ENCODE measurements at places on chromosomes 11 and 22.

GRCh38 chr11:62477927-62478326, 59.1 kb downstream of the SCGB1A1 start:
- DNase-seq = no peak

- no peak for DNase-seq
Measured at GRCh38 chr11:58564231-58564630, 11.4 kb downstream of the LPXN start.

DNA sequence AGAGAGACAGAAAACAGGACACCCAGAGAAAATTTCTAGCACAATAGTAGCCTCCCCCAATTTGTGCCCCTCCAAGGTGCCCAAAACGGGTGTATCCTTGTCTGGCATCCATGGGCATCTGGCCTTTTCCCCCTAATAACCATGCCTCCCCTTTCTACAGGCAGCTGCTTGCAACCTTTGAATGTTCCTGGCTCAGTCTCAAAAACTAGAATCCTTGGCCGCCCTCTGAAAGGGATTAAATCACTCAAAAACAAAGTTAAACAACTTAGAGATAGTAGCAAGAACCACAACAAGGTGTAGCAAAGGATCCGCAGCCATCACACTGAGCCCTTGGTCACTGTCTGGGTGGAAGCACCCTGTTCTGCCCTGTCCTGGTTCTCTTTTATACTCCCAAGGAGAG, 105.6 kb downstream of the MN1 start:
- DNase-seq = no peak

DNA sequence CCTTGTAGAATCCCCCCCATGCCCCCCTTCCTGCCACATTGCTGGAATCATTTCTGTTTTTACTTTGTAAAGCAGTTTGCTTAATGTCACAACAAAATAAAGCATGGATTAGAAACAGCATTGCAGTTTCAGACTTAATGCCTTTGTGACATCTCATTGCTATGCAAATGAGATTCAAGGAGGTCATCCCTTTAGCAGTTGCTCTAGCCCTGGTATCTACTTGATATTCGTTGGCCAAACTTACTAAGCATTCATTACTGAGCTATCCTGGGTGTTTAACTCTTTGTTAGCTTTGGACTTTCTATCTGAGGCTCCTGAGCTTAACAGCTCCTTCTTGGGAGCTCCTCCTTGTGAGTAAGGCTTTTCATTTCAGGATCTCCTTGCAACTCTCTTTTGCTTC, 16.3 kb downstream of the FAT3 start:
- no peak for DNase-seq

DNA sequence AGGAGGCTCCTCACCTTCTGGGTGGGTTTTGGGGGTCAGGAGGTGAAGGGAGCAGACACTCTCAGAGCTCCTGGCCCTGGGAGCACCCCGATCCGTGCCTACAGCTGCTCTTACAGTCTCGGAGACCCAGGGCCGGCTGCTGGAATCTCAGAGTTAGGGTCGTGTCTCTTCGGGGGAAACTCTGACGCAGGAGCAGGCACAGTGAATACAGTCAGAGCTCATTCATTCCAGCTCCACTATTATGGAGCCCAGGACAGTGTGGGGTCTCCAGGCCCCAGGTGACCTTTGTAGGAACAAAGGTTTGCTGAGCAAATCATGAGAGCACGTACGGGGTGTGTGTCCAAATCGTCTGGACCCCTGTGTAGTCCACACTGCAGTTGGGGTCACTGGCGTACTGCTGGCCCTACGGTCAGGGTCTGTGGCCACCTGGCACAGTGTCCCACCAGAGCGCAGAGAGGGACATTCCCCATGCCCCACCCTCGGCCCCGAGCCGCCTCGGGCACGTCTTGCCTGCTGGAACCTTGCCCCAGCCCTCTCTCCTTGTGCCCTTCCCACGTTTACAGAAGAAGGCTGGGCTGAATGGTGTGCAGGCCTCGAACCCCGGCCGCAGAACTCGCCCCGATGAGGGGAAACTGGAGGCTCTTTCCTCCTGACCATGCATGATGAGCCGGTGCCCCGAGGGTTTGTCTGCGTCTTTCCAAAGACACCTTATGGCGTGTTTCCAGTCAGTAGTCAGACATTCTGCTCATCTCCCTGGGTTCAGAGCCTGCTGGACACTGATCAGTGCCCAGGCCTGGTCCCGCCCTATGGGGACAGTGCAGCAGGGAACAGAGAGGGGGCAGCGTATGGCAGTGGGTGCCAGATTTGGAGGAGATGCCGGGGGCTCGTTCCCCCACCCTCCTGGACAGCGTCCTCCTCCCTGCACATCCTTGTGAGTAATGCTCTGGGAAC, 1166.6 kb downstream of the BRD1 start:
- no peak for DNase-seq

DNA sequence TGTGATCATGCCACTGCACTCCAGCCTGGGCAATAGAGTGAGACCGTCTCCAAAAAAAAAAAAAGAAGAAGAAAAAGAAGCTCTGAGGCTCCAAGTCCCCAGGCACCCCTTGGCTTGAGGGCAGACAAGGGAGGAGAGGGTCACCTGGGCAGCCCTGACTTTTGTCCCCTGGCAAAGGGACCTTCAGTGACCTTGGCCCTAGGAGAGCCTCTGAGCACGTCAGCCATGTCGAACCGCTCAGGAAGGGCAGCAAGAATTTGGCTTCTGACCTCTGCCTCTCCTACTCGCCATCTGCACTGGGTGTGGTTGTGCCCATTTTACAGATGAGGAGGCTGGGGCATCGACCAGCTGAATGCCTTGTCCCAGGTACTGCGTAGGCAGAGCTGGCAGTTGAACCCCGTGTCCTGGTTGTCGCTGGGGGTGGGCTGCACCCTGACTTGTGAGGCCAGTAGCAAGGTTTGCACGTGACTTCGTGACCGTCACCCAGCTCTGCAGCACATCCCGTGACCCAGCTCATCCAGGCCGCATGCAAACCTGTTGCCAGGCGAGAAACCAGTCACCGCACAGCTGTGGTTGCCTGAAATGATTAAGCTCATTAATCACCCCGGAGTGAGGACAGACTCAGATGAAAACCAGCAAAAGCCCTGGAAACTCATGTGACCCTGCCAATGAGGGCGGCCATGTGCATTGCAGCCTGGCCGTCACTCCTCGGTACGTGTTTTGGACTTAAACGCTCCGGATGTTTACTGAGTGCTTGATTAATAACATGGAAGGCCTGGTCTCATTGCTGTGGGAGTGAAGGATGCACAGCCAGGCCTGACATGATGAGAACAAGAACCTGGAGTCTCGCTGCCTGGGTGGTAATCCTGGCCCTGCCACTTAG, 47.7 kb upstream of the PPP6R3 start:
- DNase-seq = no peak

- no peak for DNase-seq
Measured at GRCh38 chr11:133531971-133532651, at the start of gene OPCML. OPCML (minus strand) TSS chr11:133532501.

GRCh38 chr11:72348250-72348649, 86.1 kb downstream of the CLPB start:
- DNase-seq = no peak

DNA sequence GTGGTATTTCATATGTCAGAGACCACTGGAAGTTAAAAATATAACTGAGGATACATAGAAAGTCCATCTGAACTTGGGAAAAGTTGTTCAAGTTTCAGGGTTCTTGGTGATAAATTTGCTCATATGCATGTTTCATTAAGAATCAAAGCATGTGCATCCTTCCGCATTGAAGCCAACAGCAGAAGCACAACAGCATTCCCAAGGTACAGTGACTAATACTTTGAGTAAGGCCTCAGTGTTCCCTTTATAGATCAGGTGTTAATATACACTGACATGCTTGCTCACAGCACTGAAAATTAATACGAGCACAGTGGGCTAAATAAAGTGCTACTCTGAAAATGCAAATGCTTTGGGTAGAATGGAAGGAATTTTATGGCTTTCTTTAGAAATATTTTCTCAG, 691.1 kb downstream of the METTL15 start:
- no peak for DNase-seq

DNA sequence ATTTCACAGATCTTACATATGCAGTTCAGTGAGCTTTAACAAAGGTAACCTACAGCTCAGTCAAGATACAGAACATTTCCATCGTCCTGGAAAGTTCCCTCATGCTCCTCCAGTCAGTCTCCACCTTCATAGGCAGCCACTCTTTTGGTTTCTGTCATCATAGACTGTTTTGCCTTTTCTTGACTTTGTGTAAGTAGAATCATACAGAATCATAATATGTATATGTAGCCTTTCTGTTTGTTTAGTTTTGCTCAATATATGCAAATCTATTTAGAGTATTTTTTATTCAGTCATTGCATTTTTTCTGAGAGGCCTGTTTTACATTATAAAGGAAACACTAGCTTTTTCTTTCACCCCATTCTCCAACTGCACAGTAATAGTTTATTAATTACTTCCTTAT, 15.0 kb upstream of the DNAJB7 start:
- DNase-seq = no peak

- no peak for DNase-seq
Measured at GRCh38 chr11:27416568-27417176, 53.7 kb upstream of the CCDC34 start.

DNA sequence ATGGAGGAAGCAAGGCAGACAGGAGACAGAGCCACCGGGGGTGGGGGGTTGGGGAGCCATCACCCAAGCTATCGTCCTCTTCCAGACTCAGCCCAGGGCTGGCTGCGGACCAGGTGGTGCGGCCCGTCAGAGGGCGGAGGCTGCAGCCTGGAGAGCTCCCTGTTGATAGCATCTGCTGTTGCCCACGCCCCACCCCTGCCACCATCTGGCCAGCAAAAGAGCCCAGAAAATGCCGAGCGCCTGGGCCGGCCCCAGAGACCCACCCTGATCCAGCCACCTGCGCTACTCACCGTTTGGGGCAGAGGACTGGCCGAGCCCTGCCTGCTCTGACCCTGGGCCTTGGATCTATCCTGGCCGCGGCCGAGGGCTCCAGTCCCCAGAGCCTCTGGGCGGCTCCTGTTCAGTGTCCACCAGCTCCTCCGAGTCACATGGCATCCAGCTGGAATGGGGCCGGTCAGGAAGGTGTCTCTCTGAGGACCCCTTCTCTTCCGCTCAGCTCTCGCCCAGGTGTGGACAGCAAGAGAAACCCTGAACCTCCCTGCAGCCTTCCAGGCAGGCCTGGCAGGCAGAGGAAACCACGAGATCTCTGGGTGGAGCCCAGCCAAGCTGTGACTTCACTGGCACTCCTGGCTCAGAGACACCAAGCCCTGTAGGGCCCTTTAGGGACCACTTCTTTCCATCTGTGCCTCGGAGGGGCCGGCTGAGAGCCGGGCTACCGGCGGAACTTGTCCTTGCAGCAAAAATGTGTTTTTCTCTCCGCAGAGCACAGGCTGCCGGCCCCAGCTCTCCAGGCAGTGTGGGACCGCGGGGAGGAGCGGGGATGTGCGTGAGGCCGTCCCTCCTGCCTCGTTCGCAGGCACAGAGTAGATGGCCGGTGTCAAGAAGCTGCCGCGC, at the start of gene MRGPRE:
MRGPRE (minus strand) TSS at position 567 of the 894 bp plus-strand sequence. CDS start 3,618 bp downstream, outside the sequence.
- no peak for DNase-seq

GRCh38 chr22:38740116-38740723, 15.6 kb downstream of the SUN2 start:
- no peak for DNase-seq

GRCh38 chr22:36363349-36363981, 24.3 kb downstream of the MYH9 start:
- DNase-seq = no peak

GRCh38 chr22:45064313-45065278, 54.8 kb upstream of the PHF21B start:
- no peak for DNase-seq

GRCh38 chr11:38796281-38796680, 2198.2 kb upstream of the RAG2 start:
- no peak for DNase-seq

DNA sequence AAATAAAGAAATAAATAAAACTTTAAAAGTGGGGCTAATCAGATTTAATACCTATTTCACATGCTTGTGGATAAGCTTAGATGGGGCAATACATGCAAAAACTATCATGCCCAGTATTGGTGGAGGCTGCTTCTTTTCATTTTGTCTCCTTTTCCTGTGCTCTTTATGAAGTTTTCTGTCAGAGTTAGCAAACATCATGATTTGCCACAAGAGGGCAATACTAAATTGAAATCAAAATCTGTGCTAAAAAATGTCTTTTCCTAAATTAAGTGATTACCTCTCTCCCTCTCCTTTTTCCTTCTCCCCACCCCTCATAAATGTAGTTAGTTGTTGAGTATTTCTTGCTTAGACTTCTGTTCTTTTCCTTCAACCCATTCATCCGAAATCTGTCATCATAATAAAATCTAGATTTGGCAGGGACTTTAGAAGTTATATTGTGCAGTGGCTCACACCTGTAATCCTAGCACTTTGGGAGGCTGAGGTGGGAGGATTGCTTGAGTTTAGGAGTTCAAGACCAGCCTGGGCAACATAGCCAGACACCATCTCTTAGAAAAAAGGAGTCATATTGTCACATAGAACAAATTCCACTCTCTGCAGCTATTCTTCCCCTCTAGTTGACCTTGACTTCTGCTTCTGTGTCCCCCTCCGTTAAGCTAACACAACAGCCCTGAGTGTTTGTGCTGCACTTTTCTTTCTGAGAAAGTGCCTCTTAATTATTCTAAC, 4.7 kb upstream of the ARHGAP42 start:
- DNase-seq = no peak

- DNase-seq = peak; percentile 80
Measured at GRCh38 chr11:68127714-68128681, 6.8 kb upstream of the CHKA start.

DNA sequence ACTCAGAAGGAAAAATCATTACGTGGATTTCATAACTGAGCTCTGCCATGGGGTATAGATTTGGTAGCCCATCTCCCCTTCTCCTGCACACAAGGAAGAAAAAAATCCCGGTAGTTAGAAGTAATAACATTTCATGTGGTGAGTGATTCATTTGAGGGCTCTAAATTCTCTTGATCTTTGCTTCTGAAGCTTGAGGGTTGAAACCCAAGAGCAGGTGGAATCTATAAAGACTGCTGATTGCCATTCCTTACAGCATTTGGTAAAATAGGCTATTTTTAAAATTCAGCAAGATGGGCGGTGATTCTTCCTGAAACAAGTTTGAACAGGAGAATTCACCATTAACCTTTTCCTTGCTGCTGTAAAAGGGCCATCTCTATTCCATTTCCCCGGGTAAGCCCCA, 266.1 kb downstream of the CADM1 start:
- DNase-seq = no peak

DNA sequence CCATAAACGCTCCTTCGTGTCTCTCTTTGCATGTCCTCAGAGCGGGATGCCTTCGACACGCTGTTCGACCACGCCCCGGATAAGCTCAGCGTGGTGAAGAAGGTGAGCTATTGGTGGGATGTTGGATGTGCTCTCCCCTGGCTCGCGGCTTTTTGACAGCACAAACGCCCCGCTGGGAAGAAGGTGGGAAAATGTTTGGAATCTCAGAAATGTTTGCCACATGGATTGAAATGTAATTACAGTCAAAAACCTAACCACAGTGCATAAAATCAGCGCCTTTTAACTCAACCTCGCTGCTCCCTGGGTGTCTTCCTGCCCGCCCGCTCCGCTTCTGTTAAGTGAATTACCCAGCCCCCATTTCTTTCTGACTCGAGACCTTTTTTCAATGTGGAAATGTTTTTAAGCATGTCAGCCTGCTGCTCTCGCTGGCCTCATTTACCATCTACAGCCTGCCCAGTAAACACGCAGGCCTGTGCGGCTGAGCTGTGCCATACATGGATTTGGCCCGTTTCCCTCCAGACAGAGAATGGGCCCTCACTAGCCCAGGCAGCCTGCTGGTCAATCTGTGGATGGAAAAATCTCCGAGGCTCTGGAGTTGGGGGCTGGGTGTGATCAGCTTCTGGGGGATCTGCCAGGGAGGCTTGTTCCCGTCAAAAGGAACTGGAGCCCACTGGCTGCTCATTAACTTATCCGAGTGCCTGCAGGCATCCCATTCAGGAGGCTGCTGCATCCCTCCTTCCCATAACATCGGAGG, 32.7 kb upstream of the PARVG start:
- no peak for DNase-seq

- DNase-seq = no peak
Measured at GRCh38 chr11:130771708-130772107, 144.6 kb downstream of the SNX19 start.

Data from right renal pelvis (tissue), 4 donors.